Naive thymus-derived CD4-positive, alpha-beta T cell (primary cell): ENCODE measurements at places on chromosomes 16 and 17.

DNA sequence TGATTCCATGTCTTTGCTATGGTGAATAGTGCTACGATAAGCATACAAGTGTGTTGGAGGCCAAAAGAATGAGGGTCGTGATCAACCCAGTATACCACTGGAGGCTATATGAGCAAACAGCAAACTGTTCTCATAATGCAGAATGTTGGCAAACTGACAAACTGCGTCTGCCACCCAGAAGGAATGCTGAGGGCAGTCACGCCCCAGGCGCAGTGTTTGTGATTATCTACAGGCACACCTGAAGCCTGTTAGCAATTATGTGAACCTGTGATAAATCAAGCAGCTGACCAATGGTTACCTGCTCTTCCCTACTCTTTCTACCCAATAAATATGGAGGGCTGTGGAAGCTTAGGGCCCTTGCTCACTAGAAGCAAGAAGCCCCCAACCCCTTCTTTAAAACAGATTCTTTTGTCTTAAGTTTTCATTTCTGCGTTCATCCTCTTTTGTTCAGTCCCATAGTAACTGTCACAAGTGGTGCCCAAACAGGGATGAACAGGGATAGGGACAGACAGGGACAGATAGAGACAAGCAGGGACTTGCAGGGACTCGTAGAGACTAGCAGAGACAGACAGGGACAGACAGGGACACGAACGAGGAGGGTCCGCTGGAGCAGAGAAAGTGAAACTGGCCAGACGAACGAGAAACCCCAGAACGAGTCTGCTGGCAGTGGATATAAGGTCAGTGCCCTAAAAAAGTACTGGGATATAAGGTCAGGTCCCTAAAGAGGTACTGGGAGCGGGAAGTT, 25.1 kb downstream of the CD300LG start:
- no peak for DNase-seq

DNA sequence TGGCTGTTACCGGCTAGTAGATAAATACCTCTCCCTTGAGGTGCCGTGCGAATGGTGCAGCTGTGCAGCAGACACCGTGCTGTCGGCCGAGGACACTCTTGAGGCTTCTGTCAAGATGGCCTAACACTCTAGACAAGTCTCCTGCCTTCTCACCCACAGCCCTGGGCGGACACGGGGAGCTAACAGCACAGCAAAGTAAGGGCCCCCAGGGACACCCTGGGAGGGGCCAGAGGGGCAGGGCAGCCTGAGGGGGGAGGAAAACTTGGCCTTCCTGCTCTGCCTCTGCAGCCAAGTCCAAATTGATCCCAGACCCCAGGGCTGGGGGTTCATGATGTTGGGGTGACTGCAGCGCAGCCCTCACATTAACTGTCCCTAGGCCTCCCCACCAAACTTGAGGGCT, 210.2 kb downstream of the RPTOR start:
- DNase-seq, result no peak

DNA sequence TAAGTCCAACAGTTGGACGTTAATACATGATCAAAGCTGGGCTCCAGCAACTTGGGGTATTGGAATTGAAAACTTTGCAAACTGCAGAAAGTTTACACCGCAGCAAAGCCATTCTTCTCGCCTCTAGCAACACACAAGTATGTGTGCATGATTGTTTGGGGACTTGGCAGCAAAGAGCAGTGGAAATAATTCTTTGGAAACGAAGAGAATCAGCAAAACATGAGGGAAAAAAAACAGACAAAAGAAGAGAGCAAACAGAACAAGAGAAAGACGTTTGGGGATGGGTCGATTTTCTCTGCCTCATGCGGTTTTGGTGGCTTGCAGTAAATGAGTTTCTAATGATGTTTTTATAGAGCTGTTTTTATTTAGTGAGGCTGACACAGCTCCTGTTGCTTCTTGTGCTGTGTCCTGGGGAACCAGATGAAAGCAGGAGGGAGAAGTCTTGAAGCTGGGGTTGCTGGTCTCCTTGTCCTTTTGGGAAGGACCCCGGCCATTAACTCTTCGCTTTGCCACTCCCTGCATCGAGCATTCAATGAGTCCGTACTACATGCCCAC, 502.9 kb downstream of the GRIN2A start:
- DNase-seq, result no peak

DNA sequence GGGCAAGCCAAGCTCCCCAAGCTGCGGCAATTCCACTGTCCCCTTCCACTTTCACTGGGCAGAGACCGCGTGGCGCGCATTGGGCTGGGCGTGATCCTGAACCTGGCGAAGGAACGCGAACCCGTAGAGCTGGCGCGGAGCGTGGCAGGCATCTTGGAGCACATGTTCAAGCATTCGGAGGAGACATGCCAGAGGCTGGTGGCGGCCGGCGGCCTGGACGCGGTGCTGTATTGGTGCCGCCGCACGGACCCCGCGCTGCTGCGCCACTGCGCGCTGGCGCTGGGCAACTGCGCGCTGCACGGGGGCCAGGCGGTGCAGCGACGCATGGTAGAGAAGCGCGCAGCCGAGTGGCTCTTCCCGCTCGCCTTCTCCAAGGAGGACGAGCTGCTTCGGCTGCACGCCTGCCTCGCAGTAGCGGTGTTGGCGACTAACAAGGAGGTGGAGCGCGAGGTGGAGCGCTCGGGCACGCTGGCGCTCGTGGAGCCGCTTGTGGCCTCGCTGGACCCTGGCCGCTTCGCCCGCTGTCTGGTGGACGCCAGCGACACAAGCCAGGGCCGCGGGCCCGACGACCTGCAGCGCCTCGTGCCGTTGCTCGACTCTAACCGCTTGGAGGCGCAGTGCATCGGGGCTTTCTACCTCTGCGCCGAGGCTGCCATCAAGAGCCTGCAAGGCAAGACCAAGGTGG, 9.8 kb downstream of the SARM1 start:
- DNase-seq, result no peak

GRCh38 chr17:33371377-33371776, 78.3 kb upstream of the ASIC2 start:
- no peak for DNase-seq

DNA sequence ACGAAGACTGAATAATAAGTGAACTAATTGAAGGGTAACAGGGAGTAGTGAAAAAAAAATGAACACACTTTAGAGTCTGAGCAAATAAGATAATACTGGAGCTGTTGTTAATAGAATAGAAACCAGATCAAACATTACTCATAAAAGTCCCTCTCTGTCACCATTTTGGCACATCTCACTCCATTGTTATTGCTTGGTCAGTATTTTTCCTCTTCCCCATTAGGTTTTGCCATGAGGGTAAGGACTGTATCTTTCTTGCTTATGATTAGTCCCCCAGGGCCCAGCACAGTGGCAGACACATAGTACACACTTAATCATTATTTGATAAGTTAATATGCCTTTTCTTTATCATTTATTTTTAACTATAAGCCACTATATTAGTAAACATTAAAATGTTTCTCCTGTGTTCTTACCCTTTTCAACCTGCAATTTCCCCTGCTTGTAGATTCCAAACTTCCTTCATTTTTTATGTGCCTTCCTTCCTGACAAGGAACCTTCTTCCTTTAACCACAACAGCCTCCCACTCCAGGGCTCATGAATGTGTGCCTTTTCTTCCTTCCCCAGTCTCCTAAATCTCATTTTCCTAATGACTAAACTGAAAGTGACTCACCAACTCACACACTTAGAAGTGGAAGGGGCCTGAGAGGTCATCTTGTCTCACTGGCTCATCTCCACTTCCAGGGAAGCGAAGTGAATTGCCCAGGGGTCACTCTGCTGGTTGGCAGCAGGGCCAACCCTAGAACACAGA, 88.2 kb upstream of the HAS3 start:
- DNase-seq, result no peak

DNA sequence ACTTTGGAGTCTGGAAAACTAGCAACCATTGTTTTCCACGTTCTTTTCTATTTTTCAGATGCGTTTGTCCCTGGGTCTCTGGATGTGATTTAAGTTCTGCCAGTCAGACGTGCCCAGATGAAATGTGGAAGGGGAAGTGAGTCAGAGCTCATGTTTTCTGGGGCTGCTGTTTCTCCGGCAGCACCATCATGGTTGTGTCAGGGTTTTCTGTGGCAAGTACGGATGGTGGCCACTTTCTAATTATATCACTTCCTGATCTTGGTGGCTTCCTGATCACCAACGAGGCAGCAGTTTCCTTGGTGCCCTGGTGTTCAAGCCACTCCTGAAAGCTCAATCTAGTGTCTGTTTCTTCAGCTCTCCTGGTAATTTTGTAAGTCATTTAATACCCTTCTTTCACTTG, 31.4 kb upstream of the PMFBP1 start:
- no peak for DNase-seq

- no peak for DNase-seq
Measured at GRCh38 chr17:78341559-78342448, 18.1 kb downstream of the SOCS3 start.

DNA sequence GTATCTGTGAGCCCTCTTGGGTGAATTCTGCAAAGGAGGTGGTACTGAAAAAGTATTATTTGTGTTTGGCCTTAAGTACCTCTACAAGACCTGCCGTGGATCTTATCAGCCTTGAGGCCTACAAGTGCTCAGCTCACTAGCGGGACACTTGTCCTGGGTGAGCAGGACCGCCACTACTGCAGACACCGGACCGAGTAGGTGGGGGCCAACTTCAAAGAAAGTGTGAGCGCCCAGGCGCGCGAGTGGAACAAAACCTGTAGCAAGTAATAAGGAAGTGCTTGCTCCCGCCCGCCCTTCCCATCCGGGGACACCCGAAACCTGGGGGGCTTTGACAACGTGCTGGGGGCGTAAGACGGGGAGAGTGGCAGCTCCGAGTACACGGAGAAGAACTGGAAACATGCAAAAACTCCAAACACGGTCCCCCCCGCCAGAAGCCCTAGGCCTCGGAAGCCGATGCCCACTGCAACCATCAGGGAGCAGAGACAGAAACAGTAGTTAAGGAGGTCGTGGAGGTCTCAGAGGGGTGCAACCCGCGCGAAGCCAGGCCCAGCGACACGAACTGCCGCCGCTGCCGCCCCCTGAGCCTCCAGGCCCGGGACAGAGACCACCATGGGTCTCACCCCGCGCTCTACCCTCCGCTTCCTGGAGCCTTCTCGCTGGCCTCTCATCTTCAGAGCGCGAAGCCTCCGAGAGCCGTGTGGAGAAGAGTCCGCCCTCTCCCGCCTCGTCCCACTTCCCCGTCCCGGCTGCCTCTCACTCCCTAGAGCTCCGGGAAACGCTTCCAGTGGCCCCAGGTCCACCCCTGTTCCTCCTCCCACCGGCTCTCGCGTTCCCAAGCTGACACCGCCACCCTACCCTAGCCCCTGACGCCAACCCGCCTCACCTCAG, 537 bp downstream of the CNOT1 start:
- DNase-seq, result peak; percentile 63

DNA sequence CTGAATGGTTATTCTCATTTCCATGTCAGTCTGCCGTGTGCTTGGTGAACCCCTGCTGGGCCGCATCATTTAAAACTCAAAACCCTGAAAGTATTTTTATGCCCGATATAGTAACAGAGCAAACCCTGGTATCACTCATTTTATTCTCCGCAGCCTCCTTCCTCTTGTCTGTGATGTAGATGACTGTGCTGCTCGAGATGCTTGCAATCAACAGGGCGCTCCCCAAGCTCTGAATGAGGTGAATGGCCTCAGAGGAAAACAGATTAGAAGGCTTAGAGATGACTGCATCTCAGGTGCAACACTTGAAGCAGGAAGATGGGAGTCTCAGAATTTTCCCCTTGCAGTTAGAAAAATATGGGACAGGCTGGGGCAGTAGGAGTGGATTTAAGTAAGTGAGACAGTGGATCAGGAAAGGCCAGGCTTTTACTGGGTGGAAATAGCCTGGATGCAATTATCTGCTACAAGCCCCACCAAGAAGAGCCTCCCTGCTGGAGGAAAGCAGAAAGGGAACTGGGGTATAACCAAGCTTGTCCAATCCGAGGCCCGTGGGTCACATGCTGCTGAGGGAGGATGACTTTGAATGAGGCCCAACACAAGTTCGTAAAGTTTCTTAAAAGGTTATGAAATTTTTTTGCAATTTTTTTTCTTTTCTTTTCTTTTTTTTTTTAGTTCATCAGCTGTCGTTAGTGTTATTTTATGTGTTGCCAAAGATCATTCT, 166.9 kb downstream of the CDH13 start:
- DNase-seq, result no peak

DNA sequence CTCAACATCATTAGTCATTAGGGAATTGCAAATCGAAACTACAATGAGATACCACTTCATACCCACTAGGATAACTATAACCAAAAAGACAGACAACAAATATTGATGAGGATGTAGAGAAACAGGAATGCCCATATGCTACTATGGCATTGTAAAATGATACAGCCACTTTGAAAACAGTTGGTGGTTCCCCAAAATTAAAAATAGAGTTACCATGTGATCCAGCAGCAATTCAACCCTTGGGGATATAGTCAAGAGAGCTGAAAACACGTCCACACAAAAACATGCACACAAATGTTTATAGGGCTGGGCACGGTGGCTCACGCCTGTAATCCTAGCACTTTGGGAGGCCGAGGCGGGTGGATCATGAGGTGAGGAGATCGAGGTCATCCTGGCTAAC, 10.0 kb upstream of the PECAM1 start:
- no peak for DNase-seq

- DNase-seq, result no peak
Measured at GRCh38 chr16:86395477-86395876, 114.8 kb upstream of the FOXF1 start.

DNA sequence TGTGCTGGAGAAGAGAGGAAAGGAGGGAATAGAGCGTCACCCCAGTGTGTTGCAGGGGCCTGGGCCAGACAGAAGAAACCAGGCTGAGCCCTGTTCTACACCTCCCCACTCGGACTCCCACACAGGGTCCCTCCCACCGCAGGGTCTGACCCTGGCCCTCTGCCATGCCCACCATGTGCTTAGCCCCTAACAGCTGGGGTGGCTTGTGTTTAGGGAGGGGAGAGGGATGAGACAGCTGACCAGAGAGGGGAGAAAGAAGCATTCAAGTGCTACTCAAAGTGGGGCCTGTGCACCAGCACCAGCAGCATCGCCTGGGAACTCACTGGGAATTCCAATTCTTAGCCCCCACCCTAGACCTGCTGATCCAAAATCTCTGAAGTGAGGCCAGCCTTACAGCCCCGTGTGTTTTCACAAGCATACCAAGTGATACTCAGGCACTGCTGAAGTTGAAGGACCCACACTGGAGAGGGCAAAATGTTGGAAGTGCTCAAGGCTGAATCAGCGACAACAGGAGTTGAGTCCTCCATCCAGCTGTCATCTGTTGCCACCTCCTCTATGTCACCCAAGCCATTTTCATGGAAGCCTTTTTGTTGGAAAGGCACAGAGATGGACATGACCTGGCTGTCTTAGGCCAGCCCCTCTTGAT, 47.0 kb downstream of the FZD2 start:
- no peak for DNase-seq

- DNase-seq, result no peak
Measured at GRCh38 chr17:36856903-36857381, 80.3 kb upstream of the LHX1 start.

- no peak for DNase-seq
Measured at GRCh38 chr17:10612957-10613744, 44.0 kb downstream of the MYH3 start.
